Osteoblast (primary cell): ENCODE measurements at places on chromosomes 1 and 21. TPM values are rescaled to one million over a fixed set of nuclear protein-coding genes. Genes with fewer than 3 reads are reported as not detected.

DRAXIN gene
- under 0.01 TPM in 2 replicates for total RNA-seq

TNFAIP8L2 gene
- total RNA-seq = not detected in 2 replicates

LCE1D gene
- total RNA-seq = not detected in 2 replicates

HPCAL4 gene
- total RNA-seq = not detected in 2 replicates

OPTC gene
- total RNA-seq = not detected in 2 replicates

HAPLN2 gene
- total RNA-seq = not detected in 2 replicates

SYNJ1 gene
- total RNA-seq = 5.6 and 6.2 TPM in 2 replicates
